Pancreas (tissue), 10 donors: ENCODE measurements at places on chromosomes 1 and 21. TPM values are rescaled to one million over a fixed set of nuclear protein-coding genes. Genes with fewer than 3 reads are reported as not detected.

GRCh38 chr1:152912471-152912870, 4.1 kb downstream of the IVL start:
- no peak for DNase-seq

Gene FLVCR1
- 2.2 TPM for polyA plus RNA-seq

- no peak for DNase-seq
Observed at GRCh38 chr21:35007348-35007747, 41.8 kb downstream of the RUNX1 start.

DNA sequence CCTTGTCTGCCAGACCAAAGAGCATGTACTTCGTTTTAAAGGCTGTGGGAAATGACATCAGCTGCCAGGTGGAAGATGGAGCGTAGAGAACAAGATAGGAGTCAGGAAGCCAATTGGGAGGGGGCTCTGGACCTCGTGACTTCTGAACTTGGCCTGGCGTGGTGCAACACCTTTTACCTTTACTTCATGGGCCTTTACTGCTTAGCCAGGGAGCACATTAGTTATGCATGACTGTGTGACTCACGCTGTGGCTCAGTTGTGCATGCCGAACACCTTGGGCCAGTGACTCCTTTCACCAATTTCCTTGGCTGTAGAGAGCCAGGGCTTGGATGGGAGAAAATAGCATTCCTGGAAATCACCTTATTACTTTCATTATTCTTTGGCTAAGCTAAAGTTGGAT, 7.2 kb downstream of the XCL1 start:
- no peak for DNase-seq

DNA sequence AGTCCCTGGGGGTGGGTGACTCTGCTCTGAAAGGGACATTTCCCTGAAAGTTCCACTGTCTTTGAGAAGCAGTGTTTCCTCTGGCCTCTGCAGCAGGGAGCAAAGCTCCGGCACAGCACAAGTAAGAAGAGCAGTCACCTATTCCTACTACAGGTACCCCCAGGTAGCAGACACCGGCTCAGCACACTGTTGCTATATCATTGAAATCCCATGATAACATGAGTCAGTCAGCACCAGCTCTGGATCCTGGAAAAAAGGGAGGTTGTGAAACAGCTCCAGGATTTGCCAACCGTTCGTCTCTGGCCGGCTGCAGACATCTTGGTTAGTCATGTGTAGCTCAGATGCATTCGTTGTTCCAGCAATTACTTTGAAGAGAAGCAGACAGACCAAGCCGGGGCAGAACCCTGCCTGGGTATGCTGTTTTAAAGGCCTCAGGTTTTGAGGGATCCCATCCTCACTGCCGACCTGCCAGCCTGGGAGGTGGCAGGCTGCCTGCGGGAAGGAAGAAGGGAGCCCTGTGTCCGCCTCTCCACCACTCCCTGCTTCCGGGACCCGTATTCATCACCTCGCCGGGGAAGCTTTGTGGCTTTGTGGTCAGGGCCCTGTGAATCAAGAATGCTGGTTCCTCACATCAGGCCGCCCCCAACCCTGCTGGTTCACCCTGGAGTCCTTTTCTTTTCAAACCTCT, 139.2 kb downstream of the CLIC6 start:
- DNase-seq: no peak
